ENCODE measurements at places on chromosomes 1 and 21. TPM values are rescaled to one million over a fixed set of nuclear protein-coding genes. Genes with fewer than 3 reads are reported as not detected.

GRCh38 chr1:163174524-163175437 lies 27.9 kb downstream of the RGS5 start:
- peak; percentile 43 for DNase-seq

GRCh38 chr1:116273042-116273783 lies 99.8 kb upstream of the ATP1A1 start:
- DNase-seq = no peak

- DNase-seq = no peak
Measured at GRCh38 chr1:1320666-1321448, 3.6 kb downstream of the INTS11 start.

- DNase-seq = peak; percentile 38
Measured at GRCh38 chr1:26019641-26020315, 1.8 kb upstream of the EXTL1 start.

GRCh38 chr1:193338194-193338593 lies 151.8 kb upstream of the B3GALT2 start:
- DNase-seq = peak; percentile 62

DNA sequence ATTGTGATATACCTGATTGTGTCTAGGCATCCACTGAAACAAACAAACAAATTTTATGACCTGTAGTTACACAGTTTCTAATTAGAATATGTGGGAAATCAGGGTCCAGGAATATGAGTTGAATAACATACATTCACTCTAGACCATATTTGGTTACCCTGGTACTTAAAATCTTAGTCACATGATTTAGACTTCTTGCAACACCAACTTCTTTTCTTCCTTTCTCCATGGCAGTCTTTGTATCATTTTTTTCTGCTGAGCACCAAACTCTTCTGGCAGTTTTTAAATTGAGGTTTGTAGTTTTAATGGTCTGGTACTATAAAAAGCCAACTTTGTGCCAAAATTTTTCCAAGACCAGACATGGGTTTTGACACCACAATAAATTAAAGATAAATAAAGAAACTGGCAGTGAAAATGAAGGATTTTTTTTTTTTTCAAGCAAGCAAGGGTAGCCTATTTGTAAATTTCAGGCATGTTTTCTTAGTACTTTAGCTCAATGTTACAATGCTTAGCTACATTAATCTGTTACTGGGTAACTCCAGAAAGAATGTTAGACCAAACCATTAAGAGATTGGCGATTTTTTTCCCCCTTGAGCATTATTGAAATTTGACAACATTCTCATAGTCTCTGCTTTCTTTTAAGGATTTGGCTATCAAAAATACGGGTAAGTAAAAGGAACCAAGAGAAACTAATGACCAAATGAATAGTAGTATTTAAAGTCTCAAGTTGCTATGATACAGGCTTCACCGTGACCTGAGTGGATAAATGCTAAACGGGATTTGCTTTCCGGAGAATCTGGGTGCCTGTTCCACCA lies 108.5 kb downstream of the NFIA start:
- DNase-seq = no peak

KIRREL1 gene
- total RNA-seq = 68.8 TPM

RIIAD1 gene
- not detected for total RNA-seq

RNF19B gene
- 27.0 TPM for total RNA-seq

SHE gene
- total RNA-seq = not detected

Measured in HT1080 (cell line).